GM23338 (cell line): ENCODE measurements at places on chromosomes 2 and 18. TPM values are rescaled to one million over a fixed set of nuclear protein-coding genes. Genes with fewer than 3 reads are reported as not detected.
A peak's percentile ranks its signal among the peaks of the same experiment; 100 is the strongest.

The RTP5 gene
- not detected in 2 replicates for polyA plus RNA-seq

GRCh38 chr2:54290356-54291025 lies 34.5 kb upstream of the TSPYL6 start:
- DNase-seq, result peak; percentile 13

DNA sequence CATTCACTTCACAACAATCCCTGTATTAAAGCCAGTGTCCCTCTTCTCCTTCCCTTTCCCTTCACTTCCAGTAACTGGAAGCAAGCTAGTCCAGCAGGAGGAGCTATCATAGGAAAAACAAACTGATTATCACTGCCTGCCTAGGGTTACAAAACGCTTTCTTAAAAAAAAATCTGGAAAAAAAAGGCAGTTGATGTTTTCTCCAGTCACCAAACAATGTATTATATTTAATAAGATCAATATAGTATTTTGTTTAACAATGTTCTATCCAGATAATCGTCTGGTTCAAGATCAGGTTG lies 78.8 kb upstream of the ITGB6 start:
- peak; percentile 49 for DNase-seq

- no peak for DNase-seq
These were observed 4.3 kb downstream of the UGT1A9 start for GRCh38 chr2:233676046-233676445.

GRCh38 chr2:111908578-111908977 lies 10.2 kb downstream of the MERTK start:
- no peak for DNase-seq

GRCh38 chr2:221750316-221750715 lies 178.2 kb upstream of the EPHA4 start:
- no peak for DNase-seq

GRCh38 chr2:121887513-121888188 lies 132.2 kb downstream of the TSN start:
- no peak for DNase-seq

DNA sequence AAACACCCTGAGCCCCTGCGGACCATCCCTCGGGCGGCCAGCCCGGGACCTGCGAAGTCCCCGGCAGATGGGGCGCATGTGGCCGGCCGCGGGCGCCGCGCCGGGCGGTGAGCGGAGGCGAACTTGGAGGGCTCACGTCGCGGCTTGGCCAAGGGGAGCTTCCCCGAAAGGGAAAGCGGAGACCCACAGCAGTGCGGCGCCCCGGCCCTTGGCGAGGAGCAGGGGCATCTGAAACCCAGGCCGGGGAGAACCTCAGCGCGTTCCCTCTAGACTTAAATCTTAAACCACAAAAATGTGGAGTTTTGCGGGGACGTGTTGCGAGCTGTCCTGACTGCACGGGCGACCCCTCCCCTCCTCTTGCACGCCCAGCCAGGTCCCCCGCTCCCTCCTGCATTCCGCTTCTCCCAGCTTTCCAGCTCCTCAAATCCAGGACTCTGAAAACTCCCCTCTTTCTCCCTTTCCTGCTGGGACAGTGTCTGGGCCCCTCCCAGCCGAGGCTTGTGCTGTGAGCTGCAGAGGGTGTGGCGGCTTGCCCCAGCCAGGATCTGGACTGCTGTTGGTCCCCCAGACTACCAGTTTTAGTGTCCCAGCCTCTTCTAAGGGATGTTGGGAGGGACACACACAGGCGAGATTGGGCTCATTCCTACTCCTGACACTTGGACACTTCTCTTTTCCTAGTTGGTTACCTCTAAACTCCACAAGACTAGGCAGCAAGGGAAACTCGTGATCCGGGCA lies 1.3 kb downstream of the FMNL2 start:
- peak; percentile 74 for DNase-seq

DNA sequence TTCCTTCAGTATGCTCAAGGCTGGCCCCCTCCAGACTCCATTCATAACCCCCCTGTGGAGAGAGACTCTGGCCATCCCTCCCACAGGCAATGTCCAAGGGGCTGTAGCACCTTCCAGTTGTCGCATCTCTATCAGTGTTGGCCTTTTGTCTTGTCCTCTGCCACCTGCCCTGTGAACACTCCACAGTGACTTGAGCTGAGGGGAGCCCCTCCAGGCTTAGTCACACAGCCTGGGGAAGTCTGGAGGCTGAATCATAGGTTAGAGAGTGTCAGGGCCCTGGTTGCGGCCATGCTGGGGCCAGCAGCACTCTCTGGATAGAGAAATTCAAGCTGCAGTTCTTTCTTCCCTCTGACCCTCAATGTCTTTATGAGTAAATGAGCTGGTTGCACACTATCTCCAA lies 64.7 kb downstream of the GYPC start:
- DNase-seq, result no peak
